Fibroblast of pulmonary artery (primary cell): ENCODE measurements at places on chromosomes 5 and 9.

GRCh38 chr9:124255222-124255621 lies 2.5 kb upstream of the NEK6 start:
- DNase-seq = no peak

- no peak for DNase-seq
Observed at GRCh38 chr5:135857630-135858311, 23.3 kb downstream of the SLC25A48 start.

- no peak for DNase-seq
Observed at GRCh38 chr9:4111233-4112008, 188.4 kb downstream of the GLIS3 start.

DNA sequence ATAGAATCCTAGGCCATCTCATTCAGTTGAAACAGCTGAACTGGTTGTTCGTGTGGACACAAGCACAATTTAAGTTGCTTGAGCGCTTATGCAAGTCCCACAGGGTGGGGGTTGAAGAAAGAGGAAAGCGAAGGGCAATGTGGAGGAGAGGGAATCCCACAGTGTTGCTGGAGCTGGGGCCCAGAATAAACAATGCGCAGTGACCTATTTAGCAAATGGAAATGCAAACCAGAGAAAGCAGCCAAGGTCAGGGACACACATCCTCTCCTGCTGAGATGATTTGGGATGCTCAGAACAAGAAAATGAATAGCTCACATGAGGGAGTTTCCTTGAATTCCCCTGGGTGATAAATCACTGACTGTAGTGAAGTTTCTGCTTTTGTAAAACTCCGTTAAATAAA lies 838.3 kb downstream of the TLE4 start:
- peak; percentile 3 for DNase-seq

- no peak for DNase-seq
Observed at GRCh38 chr9:138042640-138043039, 165.1 kb downstream of the CACNA1B start.

DNA sequence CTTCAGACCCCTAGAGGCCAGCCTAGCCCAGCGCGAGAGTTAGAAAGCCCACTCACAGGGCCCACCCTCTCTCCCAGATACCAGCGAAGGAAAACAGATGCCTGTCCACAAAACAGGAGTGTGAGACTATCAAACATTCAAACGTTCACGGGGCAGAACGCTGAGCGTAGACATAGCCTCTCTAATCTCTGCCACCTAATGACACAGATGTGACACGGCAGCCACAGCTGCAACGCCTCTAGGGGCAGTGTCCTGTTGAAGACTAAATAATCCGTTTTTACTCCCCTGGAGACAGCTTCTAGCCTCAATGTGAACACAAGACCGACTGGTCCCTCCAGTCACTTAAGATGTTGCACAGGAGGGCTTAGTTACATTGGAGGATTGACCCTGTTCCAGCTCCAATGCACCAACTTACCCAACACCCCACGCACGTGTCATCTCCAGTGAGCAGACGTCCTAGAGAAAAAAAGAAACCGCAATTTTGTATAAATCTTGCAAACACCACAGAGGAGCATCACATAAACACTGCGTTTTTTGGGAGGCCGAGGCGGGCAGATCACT lies 14.3 kb downstream of the DIPK1B start:
- no peak for DNase-seq

GRCh38 chr5:31855134-31856040 lies 216.5 kb downstream of the PDZD2 start:
- peak; percentile 7 for DNase-seq

- no peak for DNase-seq
Observed at GRCh38 chr9:125487842-125488241, 219.2 kb downstream of the MAPKAP1 start.

- DNase-seq = peak; percentile 97
Observed at GRCh38 chr5:39424736-39425637, at the start of gene DAB2. Gene DAB2, minus strand, starts transcription at chr5:39424980. Its CDS starts 30,660 bp downstream, at chr5:39394320.

DNA sequence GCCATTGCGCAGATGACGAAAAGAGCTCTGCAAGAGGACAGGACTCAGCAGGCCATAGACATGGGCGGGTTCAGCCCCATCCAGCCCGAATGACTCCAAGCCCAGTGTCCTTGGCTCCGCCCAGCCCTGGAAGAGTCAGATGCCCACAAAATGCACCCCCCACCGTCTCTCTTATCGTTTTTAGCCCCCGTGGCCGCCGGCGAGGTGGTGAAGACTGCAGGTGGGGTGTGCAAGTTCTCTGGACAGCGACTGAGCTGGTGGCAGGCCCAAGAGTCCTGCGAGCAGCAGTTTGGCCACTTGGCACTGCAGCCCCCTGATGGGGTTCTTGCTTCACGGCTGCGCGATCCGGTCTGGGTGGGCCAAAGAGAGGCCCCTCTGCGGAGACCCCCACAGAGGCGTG lies 2.1 kb downstream of the ADGRD2 start:
- DNase-seq = no peak

- no peak for DNase-seq
Observed at GRCh38 chr5:122493091-122494021, 181.3 kb downstream of the SNCAIP start.

DNA sequence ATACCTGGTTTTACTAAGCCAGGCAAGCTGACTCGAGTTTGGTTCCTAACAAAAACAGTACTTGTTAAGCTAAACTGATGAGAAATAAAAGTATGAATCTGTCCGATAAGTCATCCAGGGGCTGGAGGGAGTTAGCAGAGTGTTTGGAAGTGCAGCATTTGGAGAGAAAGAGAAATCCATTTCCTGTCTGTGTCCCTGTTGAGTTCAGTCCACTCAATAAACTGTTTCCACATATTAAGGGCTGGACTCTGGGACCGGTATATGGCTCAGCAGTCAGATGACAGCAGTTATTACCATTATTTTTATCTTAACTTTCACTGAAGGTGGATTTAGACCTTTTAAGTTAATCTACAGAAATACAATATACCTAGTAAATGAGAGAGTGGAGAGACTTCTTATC lies 130.6 kb upstream of the ADRA1B start:
- DNase-seq = no peak

- DNase-seq = no peak
Observed at GRCh38 chr5:173304591-173304988, 23.6 kb downstream of the STC2 start.

GRCh38 chr5:9207817-9208418 lies 338.0 kb downstream of the SEMA5A start:
- DNase-seq = peak; percentile 80

GRCh38 chr9:127347831-127348776 lies 48.9 kb upstream of the SLC2A8 start:
- DNase-seq = peak; percentile 84

GRCh38 chr9:134366223-134367031 lies 40.2 kb downstream of the RXRA start:
- peak; percentile 81 for DNase-seq

DNA sequence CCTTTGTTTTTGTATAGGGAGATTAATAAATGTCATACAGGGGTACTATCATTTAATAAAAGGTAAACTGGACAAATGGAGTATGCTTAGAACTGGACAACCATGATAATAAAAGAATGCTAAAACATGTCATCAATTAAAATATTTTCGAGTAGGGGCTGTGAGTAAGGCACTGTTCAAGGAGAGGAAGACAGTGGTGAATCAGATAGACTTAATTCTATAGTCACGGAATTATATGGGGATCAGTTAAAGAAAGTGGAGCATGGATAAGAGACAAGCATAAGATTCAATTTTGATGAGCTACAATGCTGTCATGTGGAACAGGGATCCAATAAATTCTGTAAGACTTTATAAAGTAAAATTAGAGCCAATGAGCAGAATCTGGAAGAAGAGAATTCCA lies 104.5 kb downstream of the HMHB1 start:
- DNase-seq = no peak

DNA sequence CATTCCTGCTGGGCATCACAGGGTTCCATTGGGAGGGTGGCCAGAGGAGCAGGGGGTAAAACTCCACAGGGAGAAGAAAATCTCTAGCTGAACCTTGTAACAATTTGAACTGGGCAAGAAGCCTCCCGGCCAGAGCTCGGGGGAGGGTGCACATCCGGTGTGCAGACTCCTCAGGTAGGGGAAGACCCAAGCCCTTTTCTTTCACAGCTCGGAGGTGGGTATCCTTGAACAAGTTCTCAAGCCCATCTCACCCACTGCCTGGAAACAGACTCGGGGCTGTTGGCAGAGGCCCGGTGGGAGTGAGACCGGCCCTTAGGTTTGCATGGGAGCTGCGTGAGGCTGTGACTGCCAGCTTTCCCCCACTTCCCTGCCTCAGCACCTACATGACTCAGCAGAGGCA lies 111.5 kb upstream of the IL7R start:
- no peak for DNase-seq

GRCh38 chr5:168562279-168562678 lies 16.9 kb downstream of the PANK3 start:
- no peak for DNase-seq

- no peak for DNase-seq
Observed at GRCh38 chr5:110932755-110933488, 138.6 kb upstream of the TSLP start.

DNA sequence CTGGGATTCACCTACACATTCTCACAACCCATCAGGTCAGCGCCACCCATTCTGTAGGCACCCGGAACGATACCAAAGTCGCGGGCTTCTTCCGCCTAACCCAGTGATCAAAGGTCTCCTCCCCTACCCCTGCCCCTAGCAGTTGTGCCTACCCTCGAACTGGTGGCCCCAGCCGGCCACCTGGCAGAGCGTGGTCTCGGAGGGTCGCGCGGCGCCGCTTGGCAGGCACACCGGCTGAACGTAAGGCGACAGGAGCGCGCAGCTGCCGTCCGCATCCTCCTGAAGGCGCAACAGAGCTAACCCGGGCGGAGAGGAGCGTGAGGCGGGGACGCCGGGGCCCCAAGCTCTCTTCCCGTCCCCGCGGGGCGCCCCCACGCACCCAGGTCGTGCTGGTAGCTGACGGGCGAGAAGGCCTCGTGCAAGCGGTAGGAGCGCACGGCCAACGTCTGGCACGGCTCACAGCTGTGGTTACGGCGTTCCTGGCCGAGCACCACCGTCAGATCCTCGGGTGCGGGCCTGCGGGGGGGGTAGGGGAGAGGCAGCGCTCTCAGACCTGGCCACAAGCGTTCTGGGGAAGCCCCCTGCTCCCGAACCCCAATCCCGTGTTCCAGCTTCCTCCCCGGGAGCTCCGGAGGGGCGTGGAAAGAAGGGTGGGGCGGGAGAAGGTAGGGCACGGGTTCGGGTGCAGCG lies 2.8 kb upstream of the PFN3 start:
- DNase-seq = no peak

- no peak for DNase-seq
Observed at GRCh38 chr9:108845947-108846346, 9.8 kb downstream of the ACTL7B start.

DNA sequence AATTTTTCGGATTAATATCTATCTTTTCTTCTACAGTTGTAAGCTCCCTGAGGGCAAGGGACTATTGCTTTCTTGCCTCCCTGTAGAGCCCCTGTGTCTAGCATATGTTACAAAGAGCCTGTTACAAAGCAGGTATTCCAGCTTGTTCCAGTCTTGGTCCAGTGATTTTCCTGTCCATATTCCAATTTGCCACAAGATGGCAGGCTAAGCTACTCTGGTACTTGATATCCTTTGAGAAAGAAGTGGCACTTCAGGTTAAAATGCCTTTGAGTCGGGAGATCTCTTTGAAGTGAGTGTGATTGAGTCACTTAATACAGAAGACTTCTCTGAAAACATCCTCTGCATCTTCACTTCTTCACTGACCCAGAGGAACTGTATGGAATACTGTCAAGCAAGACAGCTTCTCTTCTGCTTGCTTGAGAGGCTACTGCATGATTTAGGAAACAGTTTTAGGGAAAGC lies 24.5 kb downstream of the CAVIN4 start:
- peak; percentile 70 for DNase-seq

- no peak for DNase-seq
Observed at GRCh38 chr9:4211806-4212205, 88.1 kb downstream of the GLIS3 start.

DNA sequence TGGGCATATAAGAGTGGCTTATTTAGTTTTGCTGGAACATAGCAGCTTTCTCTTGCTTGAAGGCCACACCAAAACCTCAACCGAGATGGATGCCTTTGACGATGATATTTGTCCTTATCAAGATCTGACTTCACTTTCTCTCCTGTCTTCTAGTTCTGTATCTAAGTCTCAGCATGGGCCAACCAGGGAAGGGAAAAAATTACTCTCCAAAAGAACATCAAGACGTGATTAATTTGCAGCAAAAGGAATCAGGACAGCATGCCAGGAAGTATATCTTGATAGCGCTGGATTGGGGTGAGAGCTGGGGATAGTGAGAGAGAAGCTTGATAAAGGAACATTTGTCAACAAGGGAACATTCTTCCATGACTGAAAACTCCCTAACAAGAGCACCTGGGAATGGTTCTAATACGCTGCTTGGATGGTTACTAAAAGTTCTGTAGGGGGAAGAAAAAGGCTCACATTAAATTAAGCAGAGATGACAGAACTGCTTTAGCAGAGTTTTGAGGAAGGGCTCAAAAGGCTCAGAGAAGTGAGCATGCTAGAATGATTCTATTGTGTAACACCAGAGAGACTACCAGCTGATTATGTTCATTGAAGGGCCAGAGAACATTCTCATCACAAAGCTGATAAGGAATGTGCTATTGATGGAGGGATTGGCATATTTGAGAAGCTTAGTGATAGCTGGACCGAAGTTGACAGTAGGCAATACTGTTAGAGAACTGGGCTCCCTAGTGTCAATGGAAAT lies 21.6 kb upstream of the ANXA1 start:
- no peak for DNase-seq

DNA sequence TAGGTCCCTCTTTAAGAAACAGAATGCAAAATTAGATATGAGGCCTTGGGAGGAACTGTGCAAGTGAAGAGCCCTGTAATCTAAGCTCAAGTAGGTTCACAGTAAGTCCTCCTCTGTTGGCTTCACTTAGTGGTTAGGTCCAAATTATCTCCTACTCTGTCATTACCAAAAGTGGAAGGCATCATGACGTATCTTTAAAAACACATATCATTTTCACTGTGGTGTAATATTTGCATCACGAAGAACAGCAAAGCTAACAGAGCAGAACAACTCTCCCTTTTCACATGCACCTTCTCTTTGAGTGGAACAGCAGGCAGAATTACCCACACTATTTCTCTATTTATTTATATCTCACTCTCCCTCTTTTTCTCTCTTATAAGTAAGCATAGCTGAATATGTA lies 240.5 kb upstream of the CCNH start:
- DNase-seq = no peak

GRCh38 chr5:168683247-168683926 lies 104.2 kb upstream of the PANK3 start:
- DNase-seq = no peak
